ENCODE measurements at places on chromosomes 4 and X.
A peak's percentile ranks its signal among the peaks of the same experiment; 100 is the strongest.

GRCh38 chr4:69322055-69322454 lies 41.8 kb downstream of the UGT2B28 start:
- no peak for DNase-seq

DNA sequence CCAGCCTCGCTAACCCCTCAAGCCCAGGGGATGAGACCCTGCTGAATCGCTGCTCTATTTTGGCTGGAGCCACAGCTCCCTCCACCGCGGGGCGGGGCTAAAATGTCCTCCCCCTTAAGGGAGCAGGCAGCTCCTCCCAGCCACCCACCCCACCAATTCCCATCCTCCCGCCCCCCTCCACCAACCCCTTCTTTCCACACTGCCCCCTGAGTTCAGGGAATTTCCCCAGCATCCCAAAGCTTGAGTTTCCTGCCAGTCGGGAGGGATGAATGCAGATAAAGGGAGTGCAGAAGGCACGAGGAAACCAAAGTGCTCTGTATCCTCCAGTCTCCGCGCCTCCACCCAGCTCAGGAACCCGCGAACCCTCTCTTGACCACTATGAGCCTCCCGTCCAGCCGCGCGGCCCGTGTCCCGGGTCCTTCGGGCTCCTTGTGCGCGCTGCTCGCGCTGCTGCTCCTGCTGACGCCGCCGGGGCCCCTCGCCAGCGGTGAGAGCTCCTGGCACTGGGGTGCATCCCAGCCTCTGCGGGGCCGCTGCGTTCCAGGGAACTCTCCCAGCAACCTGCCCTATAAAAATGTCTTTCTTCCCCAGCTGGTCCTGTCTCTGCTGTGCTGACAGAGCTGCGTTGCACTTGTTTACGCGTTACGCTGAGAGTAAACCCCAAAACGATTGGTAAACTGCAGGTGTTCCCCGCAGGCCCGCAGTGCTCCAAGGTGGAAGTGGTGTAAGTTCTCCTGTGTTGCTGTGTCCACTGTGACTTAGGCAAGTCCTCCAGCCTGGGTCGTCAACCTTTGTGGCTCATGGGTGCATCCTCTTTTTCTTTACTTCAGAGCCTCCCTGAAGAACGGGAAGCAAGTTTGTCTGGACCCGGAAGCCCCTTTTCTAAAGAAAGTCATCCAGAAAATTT lies at the start of gene CXCL6:
Gene CXCL6, plus strand, starts transcription at position 306 of the 907 bp plus-strand sequence. Its CDS starts 73 bp downstream, at position 379.
- DNase-seq = no peak

DNA sequence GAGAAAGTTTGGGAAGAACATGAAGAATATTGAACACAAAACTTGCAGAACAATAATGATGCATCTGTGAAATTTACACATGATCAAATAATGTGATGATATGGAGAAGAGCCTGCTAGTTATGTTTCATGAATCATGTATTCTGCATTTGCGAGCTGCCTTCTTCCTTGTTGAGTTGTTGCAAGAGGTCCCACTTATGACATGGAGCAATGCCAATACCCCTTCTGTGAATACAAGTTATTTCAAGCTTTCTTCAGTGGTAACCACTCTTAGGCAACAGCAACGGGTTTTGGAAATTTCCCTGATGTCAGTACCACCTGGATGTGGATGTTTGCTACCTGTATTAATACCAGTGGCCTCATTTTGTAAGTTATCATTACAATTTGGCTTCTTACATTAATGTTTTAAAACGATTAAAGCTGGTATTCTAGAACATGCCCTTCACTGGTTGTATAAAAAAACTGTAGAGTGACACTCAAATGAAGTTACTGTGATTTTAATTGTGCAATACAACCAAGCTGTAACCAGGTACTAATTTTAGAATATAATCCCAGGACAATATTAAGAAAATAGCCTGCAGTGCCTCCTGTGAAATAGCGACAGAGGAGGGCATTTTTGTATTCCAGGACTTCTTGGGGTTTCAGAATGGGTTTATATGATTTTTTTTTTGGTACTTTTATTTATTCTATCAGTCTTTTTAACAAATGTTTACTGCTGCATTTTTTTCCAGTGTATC lies 25.3 kb downstream of the IQCM start:
- no peak for DNase-seq

DNA sequence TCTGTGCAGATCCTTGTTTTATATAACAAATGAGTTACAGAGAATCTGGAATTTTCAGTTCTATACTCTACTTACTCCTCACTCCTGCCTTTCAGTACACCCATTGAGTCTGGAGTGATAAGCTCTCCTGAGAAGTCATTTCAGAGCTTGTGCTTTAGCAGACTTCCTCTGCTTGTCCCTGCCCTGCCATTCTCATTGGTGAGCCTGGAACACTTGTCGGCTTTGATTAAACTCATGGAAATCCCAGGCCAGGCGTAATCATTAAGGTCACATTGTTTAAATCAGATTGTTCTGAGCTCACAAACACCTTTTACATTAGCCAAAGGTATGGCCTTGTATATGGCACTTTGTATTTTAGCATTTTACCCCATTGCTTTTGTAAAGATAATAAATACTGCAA lies 102.7 kb downstream of the CNKSR2 start:
- no peak for DNase-seq

DNA sequence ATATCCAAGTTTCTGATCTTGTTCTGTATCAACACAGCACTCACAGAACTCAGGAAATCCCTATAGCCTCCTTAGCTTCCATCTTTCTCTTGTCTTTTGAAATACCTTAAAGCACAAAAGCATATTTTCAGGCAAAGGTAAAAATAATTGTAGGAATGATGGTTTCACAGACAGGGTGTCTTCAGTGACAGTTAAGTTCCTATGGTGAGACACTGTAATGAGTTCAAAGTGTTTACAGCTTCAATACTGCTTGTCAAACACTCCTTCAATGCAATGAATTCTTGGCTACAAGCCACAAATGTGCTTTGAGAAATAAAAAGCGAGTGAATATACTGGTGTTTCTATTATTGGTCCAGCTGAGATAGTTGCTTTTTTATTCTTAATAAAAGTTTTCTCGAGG lies 466.0 kb downstream of the DMD start:
- DNase-seq = no peak

GRCh38 chr4:145320294-145320693 lies 139.9 kb upstream of the OTUD4 start:
- no peak for DNase-seq

GRCh38 chr4:130099105-130099504 lies 1003.2 kb downstream of the C4orf33 start:
- DNase-seq = no peak

- DNase-seq = no peak
Measured at GRCh38 chrX:48789366-48790220, 3.2 kb downstream of the GATA1 start.

DNA sequence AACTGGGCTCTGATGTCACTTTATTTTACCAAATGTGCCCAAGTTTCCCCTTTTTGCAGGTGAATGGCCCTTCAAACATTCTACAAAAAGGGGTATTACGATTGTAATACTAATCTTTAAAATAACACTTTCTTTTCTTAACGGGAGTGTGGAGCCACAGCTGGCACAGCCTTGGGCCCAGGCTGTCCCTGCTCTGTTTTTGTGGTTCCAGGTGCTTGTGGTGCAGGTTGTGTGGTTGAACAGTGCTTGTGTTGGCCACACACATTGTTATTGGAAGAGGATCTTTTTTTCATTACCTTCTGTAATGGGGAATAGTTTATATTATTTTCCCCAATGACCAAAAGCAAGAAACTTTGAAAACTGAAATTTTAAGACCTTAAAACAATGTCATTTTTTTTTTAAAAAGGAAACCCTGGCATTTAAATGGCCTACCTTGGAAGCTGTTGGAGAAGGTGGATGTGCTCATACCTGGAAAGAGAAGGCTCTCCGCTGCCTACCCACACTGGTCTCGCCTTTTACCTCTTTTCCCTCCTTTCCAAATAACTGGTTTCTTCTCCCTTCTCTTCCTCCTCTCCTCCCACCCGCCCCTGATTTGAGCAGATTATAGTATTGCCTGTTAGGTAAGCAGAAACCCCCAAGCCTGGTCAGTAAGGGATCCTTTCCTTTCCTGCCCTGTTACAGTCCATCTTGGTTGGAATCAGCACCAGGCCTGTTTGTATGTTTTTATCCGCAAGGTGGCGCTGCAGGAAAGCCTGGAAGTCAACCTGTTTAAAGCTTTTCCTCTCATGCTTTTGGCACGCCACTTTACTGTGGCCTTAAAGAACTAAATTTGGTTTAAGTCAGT lies 28.6 kb downstream of the HADH start:
- peak; percentile 36 for DNase-seq

- DNase-seq = no peak
Measured at GRCh38 chr4:89899854-89900253, 5.2 kb downstream of the MMRN1 start.

- DNase-seq = no peak
Measured at GRCh38 chrX:49912086-49912485, 10.3 kb upstream of the CLCN5 start.

DNA sequence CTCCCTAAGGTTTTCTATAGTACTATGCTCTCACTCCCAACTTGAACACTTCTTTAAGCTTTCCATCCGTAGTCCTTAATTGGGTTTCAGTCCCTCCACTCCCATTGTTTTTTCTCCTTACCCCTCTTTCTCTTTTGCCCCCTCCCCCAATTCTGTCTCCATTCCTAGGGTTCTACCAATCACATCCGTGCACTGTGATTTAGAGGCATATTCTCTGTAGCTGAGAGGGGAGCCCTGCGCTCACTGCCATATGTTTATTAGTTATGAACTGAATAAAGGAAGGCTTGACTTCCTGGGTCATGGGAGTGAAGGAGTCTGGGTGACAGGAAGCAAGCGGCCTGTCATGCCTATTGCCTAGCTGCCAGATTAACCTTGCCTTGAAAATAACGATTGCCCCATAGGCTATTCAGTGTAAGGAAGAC lies 471 bp downstream of the MCTS1 start:
- DNase-seq = no peak

DNA sequence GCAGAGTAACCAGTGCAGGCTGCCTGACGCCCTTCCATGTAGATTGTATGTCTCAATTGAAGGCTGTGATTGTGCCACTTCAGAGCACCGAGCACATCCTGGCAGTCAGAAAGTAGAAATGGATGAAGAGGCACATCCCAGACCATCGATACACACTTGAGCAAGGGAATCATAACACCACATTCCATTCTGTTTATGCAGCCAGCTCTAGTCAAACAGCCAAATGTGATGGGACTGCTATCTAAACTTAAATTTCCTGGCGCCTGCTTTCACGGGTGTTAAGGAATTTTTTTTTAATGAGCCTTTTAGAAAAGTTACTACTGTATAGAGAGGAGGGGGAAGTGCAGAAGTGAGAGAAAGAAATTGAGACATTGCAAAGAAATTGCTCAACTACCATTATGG lies 84.4 kb downstream of the PPARGC1A start:
- no peak for DNase-seq

- no peak for DNase-seq
Measured at GRCh38 chr4:148515248-148515647, 73.0 kb upstream of the NR3C2 start.

DNA sequence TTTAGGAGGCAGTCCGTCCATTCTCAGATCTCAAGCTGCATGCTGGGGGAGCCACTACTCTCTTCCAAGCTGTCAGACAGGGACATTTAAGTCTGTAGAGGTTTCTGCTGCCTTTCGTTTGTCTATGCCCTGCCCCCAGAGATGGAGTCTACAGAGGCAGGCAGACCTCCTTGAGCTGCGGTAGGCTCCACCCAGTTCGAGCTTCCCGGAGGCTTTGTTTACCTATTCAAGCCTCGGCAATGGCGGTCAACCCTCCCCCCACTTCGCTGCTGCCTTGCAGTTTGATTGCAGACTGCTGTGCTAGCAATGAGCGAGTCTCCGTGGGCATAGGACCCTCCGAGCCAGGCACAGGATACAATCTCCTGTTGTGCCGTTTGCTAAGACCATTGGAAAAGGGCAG lies 10.7 kb upstream of the ADH5 start:
- DNase-seq = no peak

DNA sequence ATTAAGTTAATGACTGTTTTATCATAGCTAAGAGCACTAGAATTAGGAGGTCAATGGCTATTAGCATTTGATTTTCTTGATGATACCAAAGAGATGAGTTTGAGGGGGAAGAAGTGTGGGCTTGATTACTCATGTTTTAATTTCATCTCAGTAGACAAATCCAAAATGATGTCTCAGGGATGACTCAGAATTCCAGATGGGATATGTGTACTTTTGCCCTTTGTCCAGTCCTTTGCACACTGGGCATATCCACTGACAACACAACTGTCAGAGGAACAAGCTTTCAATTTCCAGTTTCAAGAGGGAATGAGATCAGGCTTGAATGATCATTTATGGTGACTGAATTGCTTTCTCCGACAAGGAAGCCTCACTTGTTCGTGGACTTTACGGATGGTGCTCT lies 325.3 kb upstream of the FTHL17 start:
- no peak for DNase-seq

GRCh38 chr4:70979445-70980008 lies 13.9 kb upstream of the DCK start:
- DNase-seq = no peak
